ENCODE measurements at places on chromosomes 6 and 20.

DNA sequence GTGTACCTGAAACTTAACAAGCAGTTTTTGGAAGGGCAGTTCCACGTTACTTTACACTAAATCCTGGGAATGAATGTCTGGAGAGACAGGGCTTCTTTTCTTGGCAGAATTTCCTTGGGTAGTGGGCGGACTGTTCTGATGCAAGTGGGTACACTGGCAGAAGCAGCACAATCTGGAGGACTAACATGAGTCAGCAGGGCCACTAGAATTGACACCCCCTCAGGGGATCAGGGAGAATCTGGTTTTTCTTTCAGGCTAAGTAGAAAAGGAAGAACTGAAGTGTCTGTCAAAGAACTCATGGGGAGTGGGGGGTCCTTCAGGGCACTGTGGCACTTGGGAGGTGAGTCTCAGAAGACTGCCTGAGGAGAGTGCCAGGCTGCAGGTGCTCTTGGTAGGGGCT, 34.6 kb downstream of the PANK2 start:
- no peak for DNase-seq

DNA sequence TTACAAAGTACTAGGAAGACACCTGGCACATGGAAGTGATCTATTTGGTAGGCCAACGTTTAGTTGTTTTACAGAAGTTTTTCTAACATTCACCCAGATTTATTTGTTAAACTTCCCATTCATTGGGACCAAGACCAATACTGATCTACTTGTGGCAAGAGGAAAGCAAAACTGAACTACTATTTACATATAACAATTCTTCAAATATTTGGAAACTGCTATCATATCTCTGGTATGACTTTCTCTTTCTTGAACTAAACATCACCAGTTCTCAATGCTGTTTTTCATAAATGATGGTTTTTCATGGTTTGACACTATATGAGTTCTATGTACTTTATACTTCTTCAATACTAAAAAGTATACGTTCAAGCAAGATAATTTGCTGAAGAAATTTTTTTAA, 189.2 kb downstream of the ASCC3 start:
- DNase-seq: no peak

DNA sequence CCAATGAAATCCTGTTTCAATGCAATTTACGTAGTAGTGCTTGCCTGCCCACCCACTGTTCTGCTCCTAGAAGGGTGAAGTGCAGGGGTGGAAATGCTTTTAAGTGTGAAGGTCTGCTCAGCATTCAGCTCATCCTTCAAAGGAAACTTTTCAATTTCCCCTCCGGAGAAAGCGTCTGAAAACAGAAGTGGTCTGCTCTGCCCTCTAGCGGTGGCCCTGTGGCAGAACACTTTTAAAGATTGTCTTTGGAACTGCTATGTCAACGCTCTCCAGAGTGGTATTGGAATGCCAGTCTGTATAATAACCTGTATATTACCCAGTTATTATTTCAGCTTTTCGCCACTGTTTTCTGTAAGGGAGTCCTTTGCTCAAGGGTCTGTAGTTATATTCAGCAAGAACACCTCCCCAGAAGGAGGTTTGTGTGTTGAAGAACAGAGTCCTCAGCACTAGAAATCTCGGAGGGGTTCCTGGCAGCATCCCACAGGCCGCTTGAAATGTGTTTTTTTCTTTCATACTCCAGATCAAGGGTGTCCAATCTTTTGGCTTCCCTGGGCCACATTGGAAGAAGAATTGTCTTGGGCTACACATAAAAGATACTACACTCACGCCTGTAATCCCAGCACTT, 63.1 kb upstream of the KLHL31 start:
- peak; percentile 57 for DNase-seq

GRCh38 chr20:34190679-34191090, 50.5 kb upstream of the ASIP start:
- DNase-seq: peak; percentile 78

DNA sequence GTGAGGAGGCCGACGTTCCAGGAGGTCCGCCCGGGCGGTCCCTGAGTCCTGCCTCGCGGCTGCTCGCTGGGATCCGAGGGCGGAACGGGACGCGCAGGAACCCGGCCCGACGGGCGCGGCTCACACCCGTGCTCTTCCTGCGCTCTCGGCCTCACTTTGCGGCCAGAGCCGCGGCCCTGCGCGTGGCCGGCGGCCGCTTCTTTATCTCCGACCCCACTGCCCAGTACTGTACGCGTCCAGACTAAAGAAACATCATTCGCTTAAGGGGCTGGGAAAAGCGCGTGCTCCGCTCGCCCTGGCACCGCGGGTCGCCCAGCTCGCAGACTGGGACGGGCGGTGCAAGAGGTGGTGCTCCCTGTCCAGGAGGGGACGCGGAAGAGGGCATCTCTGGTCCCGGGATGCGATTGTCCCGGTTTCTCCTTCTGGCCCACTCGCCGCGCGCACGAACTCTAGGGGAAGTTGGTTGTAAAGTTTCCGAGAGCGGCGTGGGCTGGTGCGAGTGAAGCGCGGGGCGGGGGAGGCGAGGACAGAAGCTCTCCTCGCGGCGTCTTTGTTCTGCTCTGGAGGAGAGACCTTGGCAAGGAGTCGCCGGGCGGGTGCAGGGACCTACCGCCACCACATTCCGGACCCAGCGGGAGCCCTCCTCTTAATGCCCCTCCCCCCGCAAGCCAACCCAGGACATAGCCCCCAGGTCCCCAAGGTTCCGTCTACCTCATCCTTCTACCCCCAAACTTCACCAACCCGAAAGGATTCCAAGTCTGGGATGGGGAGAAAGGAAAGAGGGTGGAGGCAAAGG, 71.0 kb downstream of the SOX4 start:
- DNase-seq: peak; percentile 31

DNA sequence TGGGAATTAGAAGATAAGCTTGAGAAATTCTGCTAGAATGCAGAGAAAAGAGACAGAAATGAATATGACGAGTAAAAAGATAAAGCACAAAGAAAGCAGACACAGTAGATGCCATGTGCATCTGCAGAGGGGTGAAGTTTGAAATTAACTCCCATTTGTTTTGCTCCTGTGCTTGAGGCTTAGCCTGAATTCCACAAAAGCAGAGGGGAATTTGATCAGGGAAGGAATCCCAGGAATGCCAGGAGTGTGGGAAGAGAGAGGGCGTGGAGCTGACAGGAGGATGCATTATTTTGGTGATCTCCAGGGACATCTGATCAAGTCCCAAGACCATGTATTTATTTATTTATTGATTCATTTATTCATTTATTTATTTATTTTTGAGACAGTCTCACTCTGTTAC, 55.6 kb downstream of the SLC22A1 start:
- DNase-seq: peak; percentile 55

DNA sequence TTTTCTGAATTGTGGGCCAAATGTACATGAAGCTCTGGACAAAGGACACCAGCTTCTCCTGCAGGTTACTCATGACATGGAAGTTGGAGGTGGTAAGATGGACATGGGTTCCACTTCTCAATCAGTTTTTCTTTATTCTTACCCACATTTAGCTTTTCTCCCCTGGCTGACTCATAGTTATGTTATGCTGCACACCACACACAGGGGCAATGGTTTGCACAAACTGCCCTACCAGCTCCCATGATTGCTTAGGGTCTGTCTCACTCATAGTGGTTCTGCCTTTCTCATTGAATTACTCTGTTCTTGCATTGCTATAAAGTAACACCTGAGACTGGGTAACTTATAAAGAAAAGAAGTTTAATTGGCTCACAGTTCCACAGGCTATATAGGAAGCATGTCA, 4.5 kb upstream of the CD109 start:
- DNase-seq: peak; percentile 52

DNA sequence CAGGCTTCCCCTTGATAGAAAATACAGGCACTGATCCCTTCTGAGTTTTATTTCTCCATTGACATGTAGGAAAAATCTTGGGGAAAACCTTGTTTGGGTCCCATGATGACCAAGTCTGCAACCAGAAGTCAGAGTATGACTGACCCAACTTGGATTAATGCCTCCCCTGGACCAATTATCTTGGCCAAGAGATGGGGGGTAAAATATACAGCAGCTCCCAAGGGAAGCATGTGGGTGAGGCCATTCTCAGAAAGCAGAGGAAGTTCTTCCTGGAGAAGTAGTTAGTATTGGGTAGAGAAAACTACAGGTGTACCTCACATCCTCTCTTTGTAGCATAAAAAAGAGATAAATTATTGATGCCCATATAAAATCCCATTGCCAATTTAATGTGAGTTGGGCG, 285.2 kb upstream of the PLCB4 start:
- DNase-seq: no peak

GRCh38 chr6:30060606-30061091, 416 bp upstream of the POLR1H start:
- DNase-seq: peak; percentile 40
